Osteoblast (primary cell): ENCODE measurements at places on chromosomes 16 and 17. TPM values are rescaled to one million over a fixed set of nuclear protein-coding genes. Genes with fewer than 3 reads are reported as not detected.

- no peak for DNase-seq
Measured at GRCh38 chr17:51912939-51913338, 245.6 kb downstream of the CA10 start.

GRCh38 chr16:4561596-4561995 is 5.5 kb downstream of the C16orf96 start:
- DNase-seq: no peak

DNA sequence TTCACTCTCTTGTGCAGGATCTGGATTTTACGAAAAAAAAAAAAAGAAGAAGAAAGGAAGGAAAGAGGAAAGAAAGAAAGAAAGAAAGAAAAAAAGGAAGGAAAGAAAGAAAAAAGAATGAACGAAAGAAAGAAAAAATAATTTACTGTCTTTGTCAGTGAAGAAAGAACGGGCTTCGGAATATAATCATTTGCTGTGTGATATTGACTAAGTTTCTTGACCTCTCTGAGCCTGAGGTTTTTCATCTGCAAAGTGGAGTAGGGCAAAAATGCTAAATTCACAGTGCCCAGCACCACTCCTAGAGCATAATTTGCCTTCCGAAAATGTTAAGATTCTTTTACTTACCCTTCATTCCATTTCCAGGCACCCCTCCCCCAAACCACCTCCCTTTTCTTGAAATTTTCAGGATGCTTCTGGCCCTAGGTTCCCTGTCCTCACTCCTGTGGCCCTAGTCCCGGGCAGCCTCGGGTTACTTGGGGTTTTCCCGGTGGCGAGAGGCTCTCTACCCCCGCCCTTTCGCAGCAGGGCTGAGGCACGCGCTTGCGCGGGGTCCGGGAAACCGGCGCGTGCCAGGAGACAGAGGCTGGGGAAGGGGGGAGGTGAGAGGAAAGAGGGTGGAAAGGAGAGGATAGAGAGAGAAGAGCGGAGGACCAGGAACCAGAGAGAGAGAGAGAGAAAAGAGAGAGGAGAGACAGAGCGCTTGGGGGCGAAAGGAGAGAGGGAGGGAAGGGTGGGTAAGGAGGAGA is at the start of gene CNTNAP1:
Gene CNTNAP1, plus strand, starts transcription at position 556 of the 746 bp plus-strand sequence. CDS start 299 bp downstream, outside the sequence.
- peak; percentile 99 for DNase-seq

- DNase-seq: peak; percentile 46
Measured at GRCh38 chr17:20059728-20060188, 50.6 kb downstream of the SPECC1 start.

DNA sequence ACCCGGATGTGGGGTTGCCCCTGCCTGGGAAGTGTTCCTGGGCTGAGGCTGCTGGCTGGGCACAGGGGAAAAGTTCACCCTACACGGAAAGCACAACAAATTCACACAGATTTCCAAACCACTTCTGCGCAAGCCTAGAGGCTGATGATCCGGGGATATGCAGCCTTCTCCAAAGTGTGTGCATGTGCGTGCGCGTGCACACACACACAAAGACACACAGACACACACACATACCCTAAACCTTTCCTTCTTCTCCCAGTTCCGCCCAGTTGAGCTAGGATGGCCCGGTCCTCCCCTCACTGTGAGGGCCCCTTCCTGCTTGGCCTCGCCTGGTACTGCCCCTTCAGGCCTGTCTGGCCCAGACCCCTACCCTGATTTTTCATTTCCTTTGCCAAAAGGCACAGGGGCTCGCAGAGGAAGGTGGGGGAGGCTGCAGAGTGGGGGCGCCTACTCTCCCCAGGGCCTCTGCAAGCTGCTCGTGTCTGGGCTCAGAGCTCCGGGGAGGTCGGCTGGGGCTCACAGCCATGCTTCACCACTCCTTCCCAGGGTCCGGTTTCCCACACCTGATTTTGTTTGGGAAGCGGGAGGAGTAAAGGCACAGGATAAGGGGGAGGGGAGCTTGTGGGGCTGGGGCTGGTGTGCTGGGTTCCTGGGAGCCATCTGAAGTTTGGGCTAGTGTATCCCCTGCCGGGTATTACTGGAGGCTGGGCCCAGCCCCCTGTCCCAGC is 144.7 kb downstream of the ENGASE start:
- DNase-seq: peak; percentile 75

- DNase-seq: no peak
Measured at GRCh38 chr17:78692460-78693010, 89.5 kb downstream of the CYTH1 start.

Gene FOXF1
- total RNA-seq: not detected in 2 replicates

Gene HSD17B2
- not detected in 2 replicates for total RNA-seq

Gene CD300C
- under 0.01 TPM in 1 of 2 replicates, not detected in the other for total RNA-seq
